IMR-90 (cell line): ENCODE measurements at places on chromosomes 12 and 14. TPM values are rescaled to one million over a fixed set of nuclear protein-coding genes. Genes with fewer than 3 reads are reported as not detected.

- no peaks in the 10 kb centered on the region for H3K27me3 ChIP-seq
- DNase-seq = no peak
- H3K4me1 ChIP-seq = no peaks in the 10 kb centered on the region
- no peak overlapping the region for H3K4me3 ChIP-seq
Observed at GRCh38 chr12:30461026-30461615, 234.5 kb downstream of the IPO8 start.

Gene CDKL1
- 3.8 and 7.2 TPM in 2 replicates for total RNA-seq

GRCh38 chr12:7354529-7354928 is 50.7 kb downstream of the ACSM4 start:
- no peak overlapping the region for H3K4me3 ChIP-seq
- DNase-seq = no peak
- no peaks in the 10 kb centered on the region for H3K4me1 ChIP-seq
- no peaks in the 10 kb centered on the region for H3K27me3 ChIP-seq
- H3K27ac ChIP-seq = no peak overlapping the region

DNA sequence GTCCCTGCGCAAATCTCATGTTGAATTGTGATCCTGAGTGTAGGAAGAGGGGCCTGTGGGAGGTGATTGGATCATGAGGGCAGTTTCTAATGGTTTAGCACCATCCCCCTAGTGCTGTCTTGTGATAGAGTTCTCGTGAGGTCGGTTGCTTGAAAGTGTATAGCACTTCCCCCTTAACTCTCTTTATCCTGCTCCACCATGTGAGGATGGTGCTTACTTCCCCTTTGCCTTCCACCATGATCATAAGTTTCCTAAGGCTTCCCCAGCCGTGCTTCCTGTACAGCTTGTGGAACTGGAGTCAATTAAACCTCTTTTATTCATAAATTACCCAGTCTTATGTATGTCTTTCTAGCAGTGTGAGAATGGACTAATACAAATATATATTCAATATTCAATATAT is 303.7 kb upstream of the SEL1L start:
- H3K27ac ChIP-seq = no peak overlapping the region
- H3K4me3 ChIP-seq = no peak overlapping the region
- no peak for DNase-seq
- H3K36me3 ChIP-seq = no peaks in the 10 kb centered on the region
- H3K4me1 ChIP-seq = no peaks in the 10 kb centered on the region

DNA sequence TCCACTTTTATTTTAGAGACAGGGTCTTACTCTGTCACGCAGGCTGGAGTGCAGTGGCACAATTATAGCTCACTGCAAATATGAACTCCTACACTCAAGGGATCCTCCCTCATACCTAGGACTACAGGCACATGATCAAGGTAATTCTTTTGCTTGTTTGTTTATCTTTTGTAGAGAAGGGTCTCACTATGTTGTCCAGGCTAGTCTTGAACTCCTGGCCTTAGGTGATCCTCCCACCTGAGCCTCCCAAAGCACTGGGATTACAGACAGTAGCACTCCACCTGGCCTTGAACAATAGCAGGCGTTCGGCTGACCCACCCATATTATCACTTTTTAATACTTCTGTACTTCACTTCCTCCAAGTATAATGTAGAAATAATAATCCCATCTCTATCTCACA is 1.4 kb upstream of the RACGAP1 start:
- DNase-seq = no peak
- no peaks in the 10 kb centered on the region for H3K36me3 ChIP-seq
- H3K27ac ChIP-seq = no peak overlapping the region
- H3K27me3 ChIP-seq = no peaks in the 10 kb centered on the region
- H3K4me3 ChIP-seq = no peak overlapping the region

GRCh38 chr12:50083301-50083700 is 1.8 kb upstream of the SMARCD1 start:
- no peak overlapping the region for H3K27ac ChIP-seq
- H3K4me3 ChIP-seq = no peak overlapping the region
- H3K4me1 ChIP-seq = peaks cover 4% of the 10 kb centered on the region

Gene BHLHE41
- 0.72 and 1.1 TPM in 2 replicates for total RNA-seq

GRCh38 chr12:12520273-12520672 is 42.4 kb downstream of the DUSP16 start:
- no peaks in the 10 kb centered on the region for H3K27me3 ChIP-seq
- 0 out of 2 replicates have a peak, but pooled peaks cover 3% of the 10 kb centered on the region for H3K4me1 ChIP-seq
- no peak overlapping the region for H3K4me3 ChIP-seq
- H3K36me3 ChIP-seq = peaks cover 3% of the 10 kb centered on the region; the same call in 1 of the 2 replicates
- H3K27ac ChIP-seq = no peak overlapping the region

- H3K4me1 ChIP-seq = no peaks in the 10 kb centered on the region
- H3K27ac ChIP-seq = no peak overlapping the region
- no peaks in the 10 kb centered on the region for H3K36me3 ChIP-seq
- DNase-seq = no peak
- no peaks in the 10 kb centered on the region for H3K27me3 ChIP-seq
Observed at GRCh38 chr12:34399631-34400410, 377.5 kb downstream of the ALG10 start.
